ENCODE measurements at places on chromosomes 6 and 20.

GRCh38 chr20:25089662-25090061 is 7.7 kb upstream of the VSX1 start:
- DNase-seq: no peak

- DNase-seq: no peak
Measured at GRCh38 chr20:23656372-23656771, 18.6 kb upstream of the CST3 start.

GRCh38 chr6:16739329-16739801 is 21.9 kb downstream of the ATXN1 start:
- peak; percentile 75 for DNase-seq

DNA sequence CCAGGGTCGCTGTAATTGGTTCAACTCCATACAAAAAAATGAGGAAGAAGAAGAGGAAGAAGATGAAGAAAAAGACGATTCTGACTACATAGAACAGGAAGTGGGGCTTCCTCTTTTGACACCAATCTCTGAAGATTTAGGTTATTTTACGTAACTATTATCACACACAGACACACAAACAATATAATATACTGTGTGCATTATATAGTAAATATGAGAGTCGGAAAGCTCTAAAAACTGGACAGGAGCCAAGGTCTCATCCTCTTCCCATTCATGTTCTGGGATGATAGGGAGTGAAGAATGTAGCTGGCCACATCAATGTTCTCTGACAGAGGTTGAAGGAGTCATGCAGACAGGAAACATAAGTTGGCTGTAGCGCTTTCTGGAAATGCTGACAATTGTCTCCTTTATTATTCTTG is 13.3 kb downstream of the RSPH4A start:
- DNase-seq: no peak

- no peak for DNase-seq
Measured at GRCh38 chr20:24437196-24438082, 32.0 kb upstream of the SYNDIG1 start.

DNA sequence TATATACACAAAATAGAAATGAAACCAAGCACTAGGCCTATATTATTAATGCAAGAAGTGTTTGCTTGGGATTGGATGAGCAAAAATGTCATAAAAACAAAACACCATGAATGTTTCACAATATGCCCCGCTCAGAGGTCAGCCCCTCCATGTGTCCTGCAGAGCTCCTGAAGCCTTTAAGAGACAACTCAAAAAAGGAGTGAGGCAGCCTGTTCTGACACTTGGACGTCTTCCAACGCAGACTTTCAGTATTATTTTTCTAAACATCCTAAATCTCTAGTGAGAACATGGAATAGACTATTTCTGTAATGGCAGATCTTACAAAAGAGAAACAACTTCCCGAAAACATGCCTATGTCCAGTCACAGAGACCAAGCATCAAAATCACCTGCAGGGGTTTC is 322.6 kb downstream of the PRKN start:
- no peak for DNase-seq

DNA sequence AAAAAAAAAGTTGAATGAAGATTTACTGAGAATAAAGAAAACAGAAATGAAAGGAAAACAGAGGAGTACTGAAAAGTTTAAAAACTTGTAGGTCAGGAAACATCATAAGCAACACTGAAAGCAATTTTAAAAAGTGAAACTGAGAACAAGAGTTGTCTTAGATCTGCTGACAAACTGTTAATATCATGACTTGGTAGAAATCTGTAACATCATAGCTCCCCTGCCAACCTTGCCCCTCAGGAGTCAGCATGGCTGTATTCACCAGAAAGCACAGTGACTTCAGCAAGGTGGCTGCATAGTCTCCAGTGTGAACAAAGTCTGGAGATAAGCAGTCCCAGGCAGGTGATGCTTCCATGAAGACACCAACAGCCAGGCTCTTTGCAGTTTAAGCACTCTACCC is 5.3 kb downstream of the NAA20 start:
- no peak for DNase-seq

DNA sequence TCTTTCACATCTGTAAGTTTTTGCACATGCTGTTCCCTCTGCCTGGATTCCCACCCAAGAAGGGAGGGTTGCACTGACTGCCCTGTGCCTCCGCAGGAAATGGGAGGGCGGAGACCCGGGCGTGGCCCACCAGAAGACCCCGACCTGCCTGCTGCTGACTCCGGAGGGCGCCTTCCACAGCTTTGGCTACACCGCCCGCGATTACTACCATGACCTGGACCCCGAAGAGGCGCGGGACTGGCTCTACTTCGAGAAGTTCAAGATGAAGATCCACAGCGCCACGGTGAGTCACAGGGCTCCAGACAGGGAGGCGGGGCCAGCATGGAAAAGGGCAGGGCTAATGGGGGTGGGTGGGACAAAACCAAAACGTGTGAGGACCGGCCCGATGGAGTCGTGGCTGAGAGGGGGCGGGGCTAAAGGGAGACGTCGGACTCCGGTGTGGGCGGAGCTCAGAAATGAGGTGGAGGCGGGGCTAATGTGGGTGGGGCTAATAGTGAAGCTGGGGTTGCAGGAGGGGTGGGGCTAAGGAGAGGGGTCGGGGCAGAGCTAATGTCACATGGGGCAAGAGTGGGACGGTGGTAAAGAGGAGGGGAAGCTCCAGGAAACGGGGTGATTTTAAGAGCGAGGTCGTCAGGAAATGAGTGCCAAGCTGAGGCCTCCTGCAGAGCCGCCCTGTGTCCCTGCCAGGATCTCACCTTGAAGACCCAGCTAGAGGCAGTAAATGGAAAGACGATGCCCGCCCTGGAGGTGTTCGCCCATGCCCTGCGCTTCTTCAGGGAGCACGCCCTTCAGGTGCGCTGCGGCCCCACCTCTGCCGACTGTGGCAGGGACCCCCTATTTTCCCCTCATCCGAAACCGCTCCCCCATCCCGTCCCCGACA is 12.6 kb downstream of the HSPA12B start:
- DNase-seq: peak; percentile 32

DNA sequence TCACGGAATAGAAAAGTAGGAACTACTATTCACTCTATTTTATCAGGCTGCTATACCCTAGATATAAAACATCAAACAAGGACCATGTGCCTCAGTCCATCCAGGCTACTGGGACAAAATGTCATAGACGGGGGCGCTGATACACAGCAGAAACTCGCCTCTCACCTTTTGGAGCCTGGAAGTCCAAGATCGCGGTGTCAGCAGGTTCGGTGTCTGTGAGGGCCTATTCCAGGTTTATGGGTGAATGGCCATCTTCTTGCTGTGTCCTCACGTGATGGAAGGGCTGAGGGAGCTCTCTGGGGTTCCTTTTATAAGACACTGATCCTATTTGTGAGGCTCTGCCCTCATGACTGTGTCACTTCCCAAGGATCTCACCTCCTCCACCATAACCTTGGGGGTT is 89.5 kb downstream of the DLL1 start:
- DNase-seq: no peak

DNA sequence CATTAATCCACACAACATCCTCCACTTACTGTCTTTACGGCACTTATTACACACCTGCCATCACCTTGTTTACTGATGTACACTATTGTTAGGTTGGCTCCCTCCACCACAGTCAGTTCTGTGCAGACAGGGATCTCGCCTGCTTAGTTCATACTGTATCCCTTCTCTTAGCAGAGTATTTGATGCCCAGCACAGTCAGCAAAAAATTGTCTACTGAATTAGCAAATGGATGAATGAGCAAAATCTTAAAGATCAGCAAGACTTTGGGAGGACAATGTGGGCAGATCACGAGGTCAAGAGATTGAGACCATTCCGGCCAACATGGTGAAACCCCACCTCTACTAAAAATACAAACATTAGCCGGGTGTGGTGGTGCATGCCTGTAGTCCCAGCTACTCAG is 109.8 kb upstream of the ATXN1 start:
- no peak for DNase-seq

- peak; percentile 29 for DNase-seq
Measured at GRCh38 chr6:75244063-75244584, 523 bp upstream of the COX7A2 start.

- no peak for DNase-seq
Measured at GRCh38 chr6:21937466-21937865, 343.9 kb downstream of the SOX4 start.

GRCh38 chr6:24149296-24149695 is 23.3 kb downstream of the NRSN1 start:
- DNase-seq: no peak

GRCh38 chr20:1817577-1818211 is 77.5 kb upstream of the SIRPA start:
- DNase-seq: no peak

DNA sequence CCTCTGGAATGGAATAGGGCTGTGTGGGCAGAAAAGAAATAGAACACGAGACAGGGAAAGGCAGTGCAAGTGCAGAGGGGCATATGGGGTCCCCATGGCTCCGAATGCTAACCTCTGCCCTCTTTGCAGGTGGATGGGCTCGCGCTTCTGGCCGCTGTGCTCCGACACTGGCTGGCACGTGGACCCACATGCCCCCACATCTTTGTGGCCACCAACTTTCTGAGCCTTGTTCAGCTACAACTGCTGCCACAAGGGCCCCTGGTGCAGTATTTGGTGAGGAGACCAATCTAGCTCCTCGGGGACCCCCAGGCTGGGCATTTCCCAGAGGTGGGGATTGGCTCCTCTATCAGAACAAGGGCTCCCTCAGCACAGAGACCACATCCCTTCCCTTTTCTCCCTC is 1.1 kb upstream of the SAPCD1 start:
- DNase-seq: no peak

- peak; percentile 69 for DNase-seq
Measured at GRCh38 chr6:74070091-74070490, 374.1 kb downstream of the CD109 start.

GRCh38 chr6:43668151-43669028 is 19.2 kb downstream of the MRPS18A start:
- peak; percentile 49 for DNase-seq

GRCh38 chr6:114998492-114998891 is 655.7 kb upstream of the HS3ST5 start:
- no peak for DNase-seq

DNA sequence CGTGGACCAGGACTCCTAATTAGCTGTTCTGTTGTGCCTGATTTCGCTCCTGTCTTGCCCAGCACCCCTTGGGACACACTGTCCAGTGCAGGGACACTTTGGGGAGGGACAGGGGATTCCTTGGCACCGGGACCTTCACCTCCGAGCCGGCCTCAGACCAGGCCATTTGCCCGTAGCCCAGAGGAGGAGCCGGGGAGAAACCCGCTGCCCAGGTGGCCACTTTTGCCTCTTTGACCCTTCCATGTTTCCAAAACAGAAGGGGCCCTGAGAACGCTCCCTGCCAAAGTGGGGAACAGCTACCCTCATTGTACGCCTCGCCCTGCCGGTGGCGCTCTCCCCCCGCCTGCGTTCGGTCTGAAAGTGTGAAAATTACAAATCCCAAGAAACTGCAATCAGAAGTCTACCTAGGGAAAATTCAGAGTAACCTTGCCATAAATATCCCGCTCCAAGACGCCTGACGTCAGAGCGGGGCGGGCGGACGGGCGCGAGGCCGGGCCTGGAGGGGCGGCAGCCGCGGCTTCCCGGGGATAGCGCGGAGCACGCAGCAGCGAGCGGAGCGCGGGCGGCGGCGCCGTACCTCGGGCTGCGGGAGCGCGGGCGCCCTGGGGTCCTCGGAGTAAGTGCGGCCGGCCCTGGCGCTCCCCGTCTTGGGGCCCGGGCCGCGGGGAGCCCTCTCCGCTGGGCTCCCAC is at the start of gene DAAM2:
DAAM2 (plus strand) TSS at position 527 of the 690 bp plus-strand sequence. CDS start 63,927 bp downstream, outside the sequence.
- DNase-seq: peak; percentile 29

- DNase-seq: no peak
Measured at GRCh38 chr20:63481503-63481902, 9.0 kb upstream of the KCNQ2 start.

DNA sequence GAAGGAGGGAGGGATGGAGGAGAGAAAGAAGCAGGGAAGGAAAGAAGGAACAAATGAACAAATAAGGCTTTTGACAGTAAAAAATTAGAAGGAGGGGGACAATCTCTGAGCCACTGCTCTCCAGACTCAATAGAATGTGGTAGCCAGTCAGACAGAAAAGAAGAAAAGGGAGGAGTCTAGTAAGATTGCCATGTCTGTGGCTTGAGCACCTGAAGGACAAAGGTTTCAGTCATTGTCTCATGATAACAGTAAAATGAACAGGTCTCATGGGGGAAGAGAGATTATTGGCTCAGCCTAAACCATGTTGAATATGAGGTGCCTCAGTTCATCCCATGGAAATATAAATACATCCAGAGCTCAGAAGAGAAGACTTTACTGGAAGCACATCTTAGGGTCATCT is 14.0 kb upstream of the LOC128125822 start:
- DNase-seq: no peak
